NCI-H1105 (cell line): ENCODE measurements at places on chromosomes 7 and 10.

DNA sequence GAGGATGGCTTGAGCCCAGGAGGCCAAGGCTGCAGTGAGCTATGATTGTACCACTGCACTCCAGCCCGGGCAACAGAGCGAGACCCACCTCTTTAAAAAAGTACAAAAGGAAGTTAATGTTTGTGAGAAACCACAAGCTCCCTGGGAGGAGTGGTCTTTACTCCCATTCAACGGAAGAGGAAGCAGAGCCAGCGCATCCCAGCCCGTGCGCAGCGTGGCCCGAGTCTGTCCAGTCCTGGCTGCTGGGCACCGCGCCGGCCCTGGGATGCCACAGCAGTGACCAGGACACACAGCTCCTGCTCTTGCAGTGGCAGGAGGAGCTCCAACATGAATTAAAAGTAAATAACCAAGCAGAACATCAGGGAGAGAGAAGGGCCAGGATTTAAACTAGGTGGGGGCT, 68.4 kb downstream of the ELFN1 start:
- DNase-seq: no peak

DNA sequence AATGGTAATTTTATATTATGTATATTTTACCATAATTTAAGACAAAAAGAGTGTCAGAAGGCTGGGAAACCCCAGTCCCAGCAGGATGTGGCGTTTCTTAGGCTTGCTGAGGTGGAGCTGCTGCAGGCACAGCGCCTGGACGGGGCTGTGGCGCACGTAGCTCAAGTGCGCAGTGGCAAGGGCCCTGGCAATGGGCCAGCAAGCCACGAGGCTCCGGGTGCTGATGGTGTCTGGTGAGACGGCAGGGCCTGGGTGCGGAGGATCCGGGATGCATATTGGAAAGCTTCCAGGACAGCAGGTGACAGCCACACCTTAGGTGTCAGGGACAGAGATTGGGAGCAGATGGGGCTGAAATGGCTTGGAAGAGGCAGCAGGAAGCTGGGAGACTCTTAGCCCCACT, 37.2 kb downstream of the CLEC2L start:
- DNase-seq: peak; percentile 94

DNA sequence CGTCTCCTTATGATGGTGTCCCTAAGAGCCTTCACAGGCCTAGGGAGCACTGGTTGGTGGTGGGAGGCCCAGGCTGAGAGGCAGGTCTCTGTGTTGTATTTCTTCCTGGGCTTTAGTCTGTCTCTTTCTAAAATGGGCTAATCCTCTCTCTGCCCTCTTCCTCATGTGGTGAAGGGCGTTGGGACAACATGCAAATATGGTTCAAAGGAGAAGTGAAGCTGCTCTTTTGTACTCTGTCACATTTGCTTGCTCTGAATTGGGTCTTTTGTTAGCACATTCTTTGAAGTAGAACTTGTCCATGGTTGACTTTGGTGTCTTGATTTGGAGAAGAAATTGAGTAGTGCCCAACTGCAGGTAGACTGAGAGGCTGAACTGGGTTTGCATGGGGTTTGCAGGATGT, 814 bp downstream of the HK1 start:
- DNase-seq: no peak

GRCh38 chr10:34156781-34157425, 658.2 kb downstream of the PARD3 start:
- DNase-seq: no peak

- DNase-seq: no peak
Observed at GRCh38 chr7:142636751-142637150, 112.5 kb upstream of the PRSS1 start.

DNA sequence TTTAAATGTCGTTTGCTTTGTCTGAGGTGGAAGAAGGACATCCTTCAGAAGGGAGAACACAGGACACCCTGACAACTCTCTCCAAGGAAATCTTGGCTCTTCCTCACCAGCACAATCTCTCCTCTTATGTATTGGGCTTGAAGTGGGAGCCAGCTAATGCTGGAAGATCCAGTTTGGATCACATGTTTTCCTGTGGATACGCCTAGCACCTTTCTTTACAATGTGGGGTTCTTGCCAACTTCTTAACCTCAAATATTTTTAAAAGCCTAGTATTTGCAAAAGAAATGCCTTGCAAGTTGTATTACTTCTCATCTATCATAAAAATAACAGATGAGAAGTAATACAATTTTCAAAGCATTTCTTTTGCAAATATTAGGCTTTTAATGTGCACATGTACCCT, 76.4 kb downstream of the FRMD4A start:
- no peak for DNase-seq

DNA sequence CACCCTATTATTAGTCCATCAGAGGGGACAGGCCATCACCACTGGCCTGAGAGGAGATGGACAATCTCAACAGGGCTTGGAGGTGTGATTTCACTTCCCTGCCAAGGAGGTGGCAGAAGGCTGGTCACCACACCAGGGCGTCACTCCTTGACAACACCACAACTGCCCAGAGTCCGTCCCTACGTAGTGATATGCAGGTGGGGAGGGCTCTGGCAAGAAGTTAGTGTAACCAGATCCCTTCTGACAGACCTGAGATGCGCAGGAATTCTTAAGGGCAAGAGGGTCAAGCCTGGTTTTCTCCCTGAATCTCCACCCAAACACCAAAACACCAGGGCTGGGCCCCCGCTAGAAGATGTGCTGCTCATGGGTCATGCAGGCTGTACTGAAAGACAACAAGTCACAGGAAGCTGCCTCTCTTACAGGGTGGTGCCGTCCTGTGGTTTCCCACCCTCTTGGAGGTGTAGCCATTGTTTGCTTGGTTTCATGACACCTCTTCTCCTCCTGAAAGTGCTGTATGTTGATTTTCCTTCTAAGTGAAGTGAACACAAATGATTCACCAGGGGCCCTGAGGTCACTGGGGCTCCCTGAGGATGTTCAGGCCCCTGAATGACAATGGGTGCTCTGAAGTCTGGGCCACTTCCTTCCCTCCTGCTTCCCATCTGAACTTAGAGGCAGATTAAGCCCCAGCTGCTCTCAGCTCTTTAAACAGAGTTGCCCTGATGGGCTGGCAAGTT, 27.1 kb downstream of the ATXN7L1 start:
- DNase-seq: no peak

DNA sequence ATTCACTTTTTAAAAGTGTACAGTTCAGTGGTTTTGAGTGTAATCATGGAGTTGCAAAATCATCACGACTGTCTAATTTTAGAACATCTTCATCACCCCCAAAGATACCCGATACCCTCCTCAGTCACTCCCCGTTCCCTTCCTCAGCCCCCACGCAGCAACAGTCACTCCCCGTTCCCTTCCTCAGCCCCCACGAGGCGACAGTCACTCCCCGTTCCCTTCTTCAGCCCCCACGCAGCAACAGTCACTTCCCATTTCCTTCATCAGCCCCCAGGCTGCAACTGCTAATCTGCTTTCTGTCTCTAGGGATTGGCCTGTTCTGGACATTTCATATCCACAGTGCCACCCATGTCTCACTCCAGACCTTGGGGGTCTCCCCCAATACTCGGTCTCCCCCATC, 161.6 kb upstream of the PPP2R2D start:
- no peak for DNase-seq

- DNase-seq: no peak
Observed at GRCh38 chr7:73969991-73970390, 58.0 kb upstream of the ELN start.

DNA sequence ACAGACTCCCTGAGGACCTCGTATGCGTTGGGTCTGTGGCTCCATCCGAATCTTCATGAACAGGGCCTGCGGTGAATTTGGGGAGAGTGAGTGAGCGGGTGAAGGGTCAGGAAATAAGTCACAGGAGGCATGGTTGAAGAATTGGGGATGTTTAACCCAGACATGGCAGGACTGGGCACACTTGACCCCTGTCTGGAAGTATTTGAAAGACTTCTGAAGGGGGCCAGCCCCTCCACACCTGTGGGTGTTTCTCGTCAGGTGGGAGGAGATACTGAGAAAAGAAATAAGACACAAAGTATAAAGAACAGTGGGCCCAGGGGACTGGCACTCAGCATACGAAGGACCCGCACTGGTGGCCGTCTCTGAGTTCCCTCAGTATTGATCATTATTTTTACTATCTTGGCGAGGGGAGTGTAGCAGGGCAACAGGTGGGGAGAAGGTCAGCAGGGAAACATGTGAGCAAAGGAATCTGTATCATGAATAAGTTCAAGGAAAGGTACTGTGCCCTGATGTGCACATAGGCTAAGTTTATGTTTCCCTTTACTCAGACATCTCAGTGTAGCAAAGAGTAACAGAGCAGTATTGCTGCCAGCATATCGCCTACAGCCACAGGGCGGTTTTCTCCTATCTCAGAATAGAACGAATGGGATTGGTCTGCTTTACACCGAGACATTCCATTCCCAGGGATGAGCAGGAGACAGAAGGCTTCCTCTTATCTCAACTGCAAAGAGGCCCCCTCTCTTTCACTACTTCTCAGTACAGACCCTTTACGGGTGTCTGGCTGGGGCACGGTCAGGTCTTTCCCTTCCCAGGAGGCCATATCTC, 38.2 kb upstream of the PFKFB3 start:
- no peak for DNase-seq

GRCh38 chr7:43639858-43640491, 57.1 kb downstream of the STK17A start:
- DNase-seq: peak; percentile 77

- DNase-seq: no peak
Observed at GRCh38 chr10:13563481-13564445, 23.0 kb upstream of the PRPF18 start.

DNA sequence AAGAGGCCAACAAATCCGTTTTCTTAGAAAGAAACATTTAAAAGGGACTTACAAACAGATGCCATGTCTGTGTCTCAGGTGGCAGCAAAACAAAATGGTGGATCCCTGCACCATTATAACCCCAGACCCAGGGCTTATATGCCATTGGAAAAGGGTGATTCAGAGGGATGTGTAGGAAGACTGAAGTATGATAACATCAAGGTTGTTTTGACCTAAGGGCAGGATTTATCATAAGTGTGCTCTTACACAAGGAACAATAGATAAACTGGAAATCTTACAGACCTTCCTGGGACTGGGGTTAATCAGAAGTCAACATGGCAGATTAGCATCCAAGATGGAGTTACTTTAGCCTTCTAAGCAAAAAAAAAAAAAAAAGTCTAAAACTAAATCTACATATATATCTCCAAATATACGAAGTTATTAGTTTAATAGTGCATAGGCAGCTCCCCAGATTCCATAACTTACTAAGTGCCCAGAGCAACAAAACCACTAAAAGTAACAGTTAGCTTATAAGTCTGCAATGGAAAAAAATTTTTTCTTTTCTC, 34.3 kb upstream of the WNT16 start:
- DNase-seq: no peak

GRCh38 chr7:127396184-127396583, 3.7 kb upstream of the ZNF800 start:
- no peak for DNase-seq

DNA sequence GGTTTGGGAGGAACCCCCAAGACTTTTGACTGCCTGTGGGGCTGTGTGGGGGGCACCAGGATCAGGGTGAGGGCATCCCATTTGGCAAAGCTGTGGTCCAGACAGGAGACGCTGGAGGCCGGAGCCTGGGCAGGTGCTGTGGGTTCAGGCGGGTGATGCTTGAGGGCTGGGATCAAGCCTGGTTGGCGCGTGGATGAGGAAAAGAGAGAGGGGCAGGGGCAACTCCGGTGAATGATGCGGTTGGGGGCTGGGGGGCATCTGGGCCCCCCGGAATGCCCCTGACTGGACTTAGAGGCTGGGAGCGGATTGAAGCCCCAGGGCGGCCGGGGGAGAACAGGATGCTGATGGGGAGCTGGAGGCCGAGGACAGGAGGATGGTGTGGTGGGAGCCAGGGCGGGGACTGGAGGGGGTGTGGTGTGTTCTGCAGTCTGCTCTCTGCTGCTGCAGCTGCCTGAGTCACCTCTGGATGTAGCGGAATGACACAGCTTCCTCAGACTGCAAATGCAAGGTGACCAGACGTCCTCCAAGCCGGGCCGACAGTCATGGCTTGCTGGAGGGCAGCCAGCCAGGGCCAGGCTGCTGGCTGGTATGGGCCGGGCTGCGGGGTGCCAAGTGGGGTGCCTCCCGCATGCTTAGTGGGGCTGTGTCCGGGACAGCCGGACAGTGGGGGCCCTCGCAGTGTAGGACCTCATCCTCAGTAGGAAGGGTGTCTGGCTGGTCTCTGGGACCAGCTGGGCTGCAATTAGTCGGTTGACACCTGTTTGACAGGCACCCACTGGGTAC, 3.2 kb downstream of the MAFK start:
- no peak for DNase-seq

GRCh38 chr7:99447943-99448342, 9.2 kb downstream of the CPSF4 start:
- DNase-seq: no peak

GRCh38 chr10:111347386-111348013, 270.7 kb downstream of the ADRA2A start:
- no peak for DNase-seq

DNA sequence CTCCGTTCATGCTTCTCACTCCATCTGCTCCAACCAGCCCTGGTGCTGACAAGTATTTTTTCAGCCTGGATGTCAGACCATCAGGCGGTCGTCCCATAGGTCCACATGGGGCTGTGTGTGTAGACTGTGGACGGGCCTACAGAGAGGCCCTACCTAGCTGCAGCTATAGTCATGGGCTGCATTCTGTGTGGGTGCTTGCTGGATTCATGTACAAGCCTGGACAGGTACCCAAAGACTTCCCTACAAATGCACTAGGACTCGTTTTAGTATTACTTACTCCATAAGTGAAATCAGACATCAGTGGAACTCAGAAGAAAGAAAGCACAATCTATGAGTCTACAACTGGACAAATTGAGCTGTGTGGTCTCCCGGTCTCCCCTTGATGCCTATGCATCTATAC, 146.8 kb downstream of the PKD1L1 start:
- DNase-seq: no peak

DNA sequence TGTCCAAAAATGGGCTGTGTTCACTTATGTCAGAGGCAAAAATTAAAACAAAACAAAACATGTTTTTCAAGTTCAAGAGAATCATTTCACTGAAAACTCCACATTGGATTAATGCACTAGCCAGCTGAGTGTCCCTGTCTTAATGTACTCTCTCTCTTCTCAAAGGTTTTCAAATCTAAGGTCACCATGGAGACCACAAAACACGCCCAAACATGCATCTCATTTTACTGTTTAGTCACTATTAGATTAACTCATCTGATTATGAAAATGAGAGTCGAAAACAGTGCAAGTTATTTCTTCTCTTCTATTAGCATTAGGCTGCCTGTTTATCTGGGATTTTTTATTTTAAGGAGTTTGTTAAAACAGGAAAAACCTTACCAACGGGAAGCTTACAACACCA, 70.8 kb upstream of the ASAH2 start:
- no peak for DNase-seq

DNA sequence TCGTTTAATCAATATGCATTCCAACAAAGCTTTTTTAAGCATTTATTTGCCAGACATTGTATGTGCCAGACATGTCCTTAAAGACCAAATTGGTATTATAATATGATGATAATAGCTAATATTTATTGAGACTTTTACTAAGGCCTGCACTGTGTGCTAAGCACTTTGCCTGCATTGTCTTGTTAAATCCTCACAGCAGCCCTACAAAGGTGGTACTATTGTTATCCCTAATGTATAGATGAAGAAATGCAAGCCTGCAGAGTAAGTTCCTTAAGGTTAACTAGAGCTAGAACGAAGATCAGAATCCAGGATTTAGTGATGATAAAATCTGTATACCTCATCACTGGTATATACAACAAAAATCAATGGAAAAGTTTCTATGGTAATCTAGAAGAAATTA, 5.3 kb upstream of the CAPZA2 start:
- no peak for DNase-seq

- no peak for DNase-seq
Observed at GRCh38 chr10:76626386-76626785, 1011.2 kb downstream of the KCNMA1 start.
